Activated CD4-positive, alpha-beta T cell treated with anti-CD3 and anti-CD28 coated beads, Interleukin-2, amount 10 ng/mL, durations not matched to agents 7 days and 5 days (primary cell): ENCODE measurements at places on chromosomes 6 and 20. TPM values are rescaled to one million over a fixed set of nuclear protein-coding genes. Genes with fewer than 3 reads are reported as not detected.

E2F3 gene
- 33.9 TPM for total RNA-seq

PTK6 gene
- 0.74 TPM for total RNA-seq

LY6G6D gene
- total RNA-seq, result not detected

RIPPLY2 gene
- not detected for total RNA-seq

ULBP2 gene
- total RNA-seq, result 0.50 TPM

DNA sequence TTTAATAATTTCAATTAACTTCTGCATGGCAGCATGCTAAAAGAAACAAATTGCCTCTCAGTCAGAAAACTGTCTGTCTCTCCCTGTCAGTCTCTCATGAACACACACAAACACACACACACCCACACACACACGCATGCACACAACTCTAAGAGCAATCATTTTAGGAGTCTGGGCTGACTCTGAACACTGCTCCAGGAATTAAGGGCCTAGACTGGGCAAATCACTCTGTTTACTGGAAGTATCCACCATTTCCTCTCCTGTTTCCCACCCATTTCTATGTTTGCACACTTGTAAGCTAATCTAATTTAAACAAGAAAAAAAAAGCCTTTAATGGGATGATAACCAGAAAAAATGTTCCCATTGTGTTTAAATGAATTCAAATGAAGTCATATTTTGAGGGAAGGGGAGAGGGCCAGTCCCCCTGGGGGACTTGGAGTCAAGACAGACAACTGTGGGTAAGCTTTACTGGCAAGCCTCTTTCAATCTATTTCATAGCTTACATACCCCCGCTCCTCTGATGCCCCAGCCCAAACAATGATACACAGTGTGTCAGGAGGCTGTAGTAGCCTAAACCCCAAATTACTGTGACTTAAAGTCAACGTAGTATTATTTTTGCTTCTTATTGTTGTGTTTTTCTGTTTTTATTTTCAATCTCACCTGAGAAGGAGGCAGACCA, 447.8 kb upstream of the FLRT3 start:
- DNase-seq, result no peak

DNA sequence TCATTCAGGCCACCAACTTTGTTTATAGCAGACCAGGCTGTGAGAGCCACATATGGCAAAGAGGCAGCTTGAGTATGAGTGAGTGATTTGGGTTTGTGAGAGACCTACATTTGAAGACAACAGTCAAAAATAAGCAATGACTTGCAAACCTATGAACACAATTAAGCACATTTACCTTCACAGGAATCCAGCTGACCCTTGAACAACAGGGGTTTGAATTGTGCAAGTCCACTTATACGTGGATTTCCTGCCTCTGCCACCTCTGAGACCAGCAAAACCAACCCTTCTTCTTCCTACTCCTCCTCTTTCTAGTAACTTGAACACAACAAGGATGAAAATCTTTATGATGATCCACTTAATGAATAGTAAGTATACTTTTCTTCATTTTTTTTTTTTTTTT, 10.1 kb downstream of the RTN4IP1 start:
- no peak for DNase-seq

DNA sequence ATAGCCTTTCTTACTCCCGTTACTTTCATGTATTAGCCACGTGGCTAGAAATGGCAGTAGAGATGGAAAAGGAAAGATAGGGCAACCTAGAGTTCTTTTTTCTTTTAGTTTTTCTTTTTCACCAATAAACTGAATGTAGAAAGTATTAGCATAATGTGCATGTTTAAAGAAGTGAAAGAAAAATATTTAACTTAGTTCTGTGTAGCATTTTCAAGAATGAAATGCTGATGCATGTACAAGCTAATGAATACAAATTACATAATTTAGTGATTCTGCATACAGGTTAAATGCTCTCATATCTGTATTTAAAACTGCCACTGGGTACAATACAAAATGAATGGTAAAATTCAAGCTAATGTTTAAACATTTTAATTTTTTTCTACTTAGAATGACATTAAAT, 22.6 kb upstream of the IL20RA start:
- DNase-seq, result no peak

- DNase-seq, result no peak
Measured at GRCh38 chr6:92888316-92888715, 531.0 kb downstream of the EPHA7 start.

DNA sequence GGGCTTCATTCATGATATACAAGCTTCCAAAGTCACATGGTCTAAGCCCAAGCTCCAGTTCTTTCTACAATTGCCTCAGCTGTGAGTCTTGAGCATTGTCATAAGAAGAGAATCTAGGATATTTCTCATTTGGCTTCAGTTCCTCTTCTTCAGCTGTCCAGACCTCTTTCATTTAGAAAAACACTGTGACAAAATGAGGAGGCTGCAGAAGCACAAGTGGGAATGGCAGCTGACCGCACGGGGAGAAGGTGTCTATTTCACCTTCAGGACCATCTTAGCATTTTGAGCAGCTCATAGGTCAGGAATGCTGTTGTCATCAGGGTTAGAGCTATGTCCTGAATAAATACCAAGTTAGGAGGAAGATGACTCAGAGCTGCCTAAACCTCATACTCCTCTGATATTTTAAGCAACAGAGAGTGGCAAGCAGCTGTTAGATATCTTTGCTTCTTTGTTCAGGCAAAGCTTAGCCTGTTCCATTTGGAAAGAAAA, 390.1 kb upstream of the CITED2 start:
- no peak for DNase-seq

GRCh38 chr6:169555971-169556617, 145.7 kb downstream of the WDR27 start:
- DNase-seq, result no peak

GRCh38 chr6:150670311-150670710, 70.6 kb downstream of the PLEKHG1 start:
- DNase-seq, result no peak
